ENCODE measurements at places on chromosomes 6 and 20.

GRCh38 chr6:142429195-142429594 lies 127.4 kb downstream of the ADGRG6 start:
- no peak for DNase-seq

GRCh38 chr6:15269011-15269410 lies 23.1 kb downstream of the JARID2 start:
- DNase-seq: no peak

GRCh38 chr20:57907131-57908000 lies 197.6 kb upstream of the PMEPA1 start:
- DNase-seq: no peak

DNA sequence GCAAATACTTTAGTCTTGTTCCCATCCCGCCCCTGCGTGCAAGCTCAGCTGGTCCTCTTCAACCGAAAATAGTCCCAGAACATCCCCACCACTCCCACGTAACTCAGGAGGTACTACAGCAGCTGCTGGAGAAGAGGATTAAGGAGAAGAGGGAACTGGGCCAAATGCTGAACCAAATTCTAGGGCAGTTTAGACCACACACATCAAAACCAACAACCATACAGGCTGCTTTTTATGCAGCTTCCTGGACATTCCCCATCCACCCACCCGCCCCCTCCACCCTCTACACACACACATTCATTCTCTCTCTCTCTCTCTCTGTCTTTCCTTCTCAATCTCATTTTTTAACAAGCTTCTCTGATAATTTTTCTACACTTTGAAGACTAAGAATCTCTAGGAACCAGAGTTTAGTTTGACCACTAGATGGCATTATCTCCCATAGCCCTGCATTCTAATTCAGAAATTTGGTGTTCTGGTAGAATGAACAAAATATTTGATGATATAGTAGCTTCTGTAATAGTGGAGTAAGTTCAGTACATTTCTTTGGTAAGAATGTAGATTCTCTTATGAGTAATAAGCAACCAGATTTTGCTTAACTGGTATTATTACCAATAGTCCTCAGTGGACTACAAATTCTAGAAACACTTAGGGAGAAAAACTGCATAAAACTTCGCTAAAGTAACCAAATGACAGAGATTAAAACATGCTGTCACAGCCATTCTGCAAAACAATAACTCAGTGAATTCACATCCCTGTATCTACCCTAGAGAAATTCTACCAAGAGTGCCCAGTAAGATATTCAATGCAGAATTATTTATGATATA lies 52.1 kb upstream of the BEND6 start:
- peak; percentile 62 for DNase-seq

DNA sequence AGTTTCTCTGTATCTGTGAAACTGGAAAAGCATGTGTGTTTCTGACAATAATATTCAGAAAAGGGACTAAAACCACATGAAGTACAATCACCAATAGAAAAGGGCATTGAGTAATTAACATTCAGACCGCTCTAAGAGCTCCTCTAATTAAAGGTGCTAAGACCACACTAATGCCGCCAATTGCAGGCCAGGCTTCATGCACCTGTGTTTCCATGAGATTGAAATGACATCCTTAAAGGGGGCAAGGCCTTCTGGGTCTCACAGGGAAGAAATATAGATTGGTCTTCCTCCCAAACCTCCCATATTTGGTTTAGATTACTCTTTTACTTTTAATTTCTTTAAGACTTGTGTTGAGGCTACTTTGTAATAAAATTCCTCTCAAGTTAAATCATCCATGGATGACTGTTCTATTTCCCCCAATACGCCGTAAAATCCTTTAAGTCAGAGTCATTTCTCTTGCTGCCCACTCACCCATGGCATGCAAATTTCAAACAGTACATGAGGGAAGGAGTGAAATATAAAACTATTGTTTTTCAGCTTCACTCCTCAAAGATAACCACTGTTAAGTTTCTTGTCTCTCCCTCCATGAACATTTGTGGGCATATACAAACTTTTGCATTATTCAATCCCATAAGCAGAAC lies 110.6 kb downstream of the UBE3D start:
- no peak for DNase-seq

DNA sequence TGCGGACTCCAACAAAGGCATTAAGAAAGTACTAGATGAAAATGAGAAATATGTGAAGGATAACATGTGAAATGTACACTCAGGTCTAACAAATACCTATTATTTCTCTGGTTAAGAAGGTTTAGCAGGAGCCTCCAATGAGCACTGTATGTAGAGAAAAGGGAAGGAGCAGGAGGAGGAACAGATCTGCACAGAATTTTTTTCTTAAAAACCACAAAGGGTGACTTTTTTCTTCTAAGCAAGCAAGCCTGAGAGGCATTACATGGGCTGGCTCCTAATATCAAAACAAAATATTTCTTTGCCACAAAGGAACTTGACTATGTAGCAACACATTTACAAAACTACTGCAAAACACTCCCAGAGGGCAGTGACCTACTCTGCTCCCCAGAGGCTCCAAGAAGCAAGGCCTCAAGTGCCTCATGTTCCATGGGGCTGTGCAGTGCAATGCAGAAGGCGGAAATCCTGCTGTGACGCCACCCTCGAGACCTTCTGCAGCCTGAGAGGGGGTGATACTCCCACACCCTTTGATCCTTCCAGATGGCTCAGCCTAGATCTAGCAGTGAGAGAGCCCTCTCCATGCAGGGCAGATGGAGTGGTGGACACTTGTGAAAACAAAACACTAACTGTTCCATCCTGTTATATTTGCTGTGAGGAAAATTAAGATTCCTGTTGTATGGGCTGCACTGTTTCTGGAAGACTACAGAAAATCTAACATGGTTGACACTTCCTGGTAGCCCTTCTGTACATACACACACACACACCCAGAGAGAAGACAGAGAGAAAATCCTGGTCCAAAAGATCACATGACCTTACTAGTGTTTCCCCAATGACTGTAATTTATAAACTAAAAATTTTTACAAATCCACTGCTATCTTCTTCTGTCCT lies 36.0 kb upstream of the SMIM29 start:
- no peak for DNase-seq

DNA sequence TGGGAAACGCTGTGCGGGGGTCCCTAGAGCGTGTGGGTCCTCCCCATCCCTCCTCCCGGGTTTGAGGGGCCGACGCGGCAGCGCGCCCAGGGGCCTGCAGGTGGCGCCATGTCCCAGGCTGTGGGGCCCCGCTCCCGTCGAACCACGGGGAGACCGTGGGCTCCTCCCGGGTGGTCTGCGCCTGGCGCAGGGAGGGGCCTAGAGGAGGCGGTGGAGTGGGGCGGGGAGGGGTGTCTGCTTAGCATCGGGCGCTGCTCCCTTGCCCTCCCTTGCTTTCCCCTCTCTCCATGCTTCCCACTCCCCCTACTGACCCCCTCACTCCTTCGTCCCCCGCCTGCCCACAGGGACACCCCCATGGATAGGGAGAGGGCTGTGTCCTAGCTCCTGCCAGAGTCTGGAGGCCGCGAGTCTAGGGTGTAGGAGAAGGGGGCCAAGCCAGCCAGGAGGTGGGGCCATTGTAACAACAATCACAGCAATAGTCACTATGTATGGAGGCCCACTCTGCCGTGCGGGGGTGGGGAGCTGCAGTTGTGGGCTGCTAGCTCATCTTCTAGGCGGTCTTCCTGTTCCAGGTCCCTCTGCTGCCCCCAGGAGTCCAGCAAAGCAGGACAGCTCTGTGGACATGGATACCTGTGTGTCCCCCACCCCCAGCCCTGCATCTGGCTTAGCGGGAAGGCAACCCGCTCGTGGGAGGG lies 51.7 kb downstream of the CHMP4B start:
- peak; percentile 93 for DNase-seq

GRCh38 chr6:4922488-4923037 lies 81.3 kb downstream of the RPP40 start:
- no peak for DNase-seq

DNA sequence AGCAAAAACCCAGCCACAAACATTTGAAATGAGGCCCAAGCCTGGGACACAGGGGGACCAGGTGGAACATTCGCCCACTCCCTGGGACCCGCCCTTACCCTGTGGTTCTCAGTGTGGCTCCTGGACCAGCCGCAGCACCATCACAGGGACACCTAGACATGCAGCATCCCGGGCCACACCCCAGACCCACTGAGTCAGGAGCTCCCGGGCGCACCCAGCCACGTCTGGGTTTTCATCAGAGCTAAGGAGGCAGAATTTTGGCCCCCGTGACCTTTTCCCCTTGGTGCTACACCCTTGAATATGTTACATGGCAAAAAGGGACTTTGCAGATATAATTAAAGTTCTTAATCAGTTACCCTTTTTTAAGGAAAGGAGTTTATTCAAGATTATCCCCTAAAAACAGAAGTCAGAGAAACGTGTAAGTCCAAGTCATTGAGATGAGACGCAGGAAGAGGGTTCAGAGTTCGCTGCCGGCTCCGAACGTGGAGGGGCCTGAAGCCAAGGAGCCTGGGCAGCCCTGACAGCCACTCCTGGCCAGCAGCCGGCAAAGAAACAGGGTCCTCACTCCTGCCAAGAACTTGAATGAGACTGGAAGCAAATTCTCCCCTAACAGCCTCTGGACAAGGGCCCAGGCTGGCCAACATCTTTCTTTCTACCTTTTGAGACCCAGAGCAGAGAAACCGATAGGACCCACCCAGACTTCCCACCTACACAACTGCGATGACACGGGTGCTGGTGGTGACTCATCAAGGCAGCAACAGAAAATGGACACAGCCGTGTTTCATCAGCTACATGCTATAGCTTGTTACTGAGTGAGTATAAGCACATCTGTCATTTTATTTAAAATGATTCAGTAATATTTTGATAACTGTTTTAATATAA lies 25.3 kb downstream of the BFSP1 start:
- no peak for DNase-seq

DNA sequence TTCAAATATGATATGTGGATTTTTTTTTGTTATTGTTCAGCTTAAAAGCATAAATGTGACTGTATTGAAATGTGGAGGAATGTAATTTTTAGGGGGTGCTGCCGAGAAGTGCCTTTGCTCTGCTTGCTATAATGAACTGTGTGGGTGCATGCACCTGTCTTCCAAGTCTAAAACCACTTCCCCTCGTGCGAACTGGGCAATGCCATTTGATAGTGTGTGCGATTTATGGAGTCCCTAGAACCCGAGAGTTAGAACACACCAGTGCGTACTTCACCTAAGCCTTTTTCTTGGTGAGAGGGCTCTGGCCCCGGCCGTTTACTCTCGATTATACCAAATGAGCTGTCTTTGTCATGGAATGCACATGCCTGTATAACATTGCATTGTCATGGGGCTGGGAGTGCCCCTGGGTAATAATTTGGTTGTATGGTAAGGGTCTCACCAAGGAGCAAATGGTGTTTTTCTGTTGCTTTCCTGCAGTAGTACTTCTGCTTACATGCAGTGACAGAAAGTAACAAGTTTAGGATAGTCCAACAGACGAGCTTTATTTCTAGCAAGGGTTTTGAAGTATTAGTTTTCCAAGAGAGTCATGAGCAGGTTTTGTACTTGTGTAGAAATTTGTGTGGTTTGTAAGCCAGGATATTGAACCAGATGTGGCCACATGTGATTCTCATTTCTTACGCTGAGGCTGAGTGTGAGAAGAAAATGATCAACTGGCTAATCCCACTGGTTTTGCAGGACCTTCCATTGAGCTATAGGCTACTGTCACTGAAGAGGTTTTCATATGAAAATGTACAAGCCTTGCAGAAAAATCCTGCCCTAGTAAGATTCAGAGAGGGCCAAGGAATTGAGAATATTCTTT lies 172.4 kb downstream of the DTNBP1 start:
- DNase-seq: no peak

- peak; percentile 78 for DNase-seq
Observed at GRCh38 chr6:16964553-16965499, 137.0 kb upstream of the STMND1 start.

- DNase-seq: no peak
Observed at GRCh38 chr6:21005816-21006570, 471.7 kb downstream of the CDKAL1 start.

- no peak for DNase-seq
Observed at GRCh38 chr6:9543649-9544048, 871.2 kb downstream of the TFAP2A start.

GRCh38 chr6:169991031-169991390 lies 239.6 kb downstream of the ERMARD start:
- DNase-seq: no peak

DNA sequence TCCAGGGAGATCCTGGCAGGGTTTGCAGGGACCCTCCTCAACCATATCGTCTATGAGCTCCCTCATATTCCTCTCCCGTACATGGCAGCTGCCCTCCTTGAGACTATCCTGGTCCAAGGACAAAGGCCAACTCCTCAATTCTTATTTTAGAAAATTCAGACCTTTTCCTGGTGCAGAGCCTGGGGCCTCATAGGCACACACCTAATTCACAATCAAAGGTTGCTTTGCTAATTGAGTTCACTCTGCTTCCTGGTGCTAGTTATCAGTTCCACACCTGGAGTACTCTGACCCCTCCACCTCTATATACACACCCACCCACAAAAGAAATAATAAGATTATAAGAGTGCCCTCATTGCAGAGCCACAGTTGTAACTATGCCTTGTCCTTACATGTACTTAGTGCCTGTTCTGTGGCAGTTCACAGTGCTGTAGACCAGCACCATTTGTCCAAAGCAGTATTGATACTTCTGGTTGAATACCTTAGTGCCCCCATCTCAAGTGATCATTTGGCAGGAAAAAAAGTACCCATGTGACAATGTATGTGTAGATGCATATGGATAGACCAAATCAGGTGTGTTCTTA lies 38.7 kb downstream of the GSS start:
- DNase-seq: no peak

- DNase-seq: no peak
Observed at GRCh38 chr20:24289737-24290481, 179.5 kb upstream of the SYNDIG1 start.

DNA sequence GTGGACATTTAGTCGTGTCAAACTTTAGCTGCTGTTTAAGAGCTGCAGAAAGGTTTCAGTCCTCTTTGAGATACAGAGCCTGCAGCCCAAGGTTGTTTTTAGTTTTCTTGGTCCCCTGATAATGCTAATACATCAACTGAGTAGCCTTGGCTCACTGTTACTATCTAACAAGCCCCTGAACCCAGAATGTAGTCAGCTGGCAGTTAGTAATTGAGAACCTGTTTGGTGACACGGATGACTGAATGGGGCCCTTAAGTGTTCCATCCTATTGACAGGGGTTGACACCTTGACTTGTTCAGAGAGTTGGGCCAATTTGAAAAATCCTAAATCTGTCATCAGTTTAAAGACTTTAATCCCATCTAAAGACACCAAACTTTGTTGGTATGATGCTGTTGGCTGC lies 2.8 kb downstream of the RTN4IP1 start:
- DNase-seq: no peak

GRCh38 chr6:29537714-29538403 lies 21.7 kb downstream of the UBD start:
- DNase-seq: no peak

DNA sequence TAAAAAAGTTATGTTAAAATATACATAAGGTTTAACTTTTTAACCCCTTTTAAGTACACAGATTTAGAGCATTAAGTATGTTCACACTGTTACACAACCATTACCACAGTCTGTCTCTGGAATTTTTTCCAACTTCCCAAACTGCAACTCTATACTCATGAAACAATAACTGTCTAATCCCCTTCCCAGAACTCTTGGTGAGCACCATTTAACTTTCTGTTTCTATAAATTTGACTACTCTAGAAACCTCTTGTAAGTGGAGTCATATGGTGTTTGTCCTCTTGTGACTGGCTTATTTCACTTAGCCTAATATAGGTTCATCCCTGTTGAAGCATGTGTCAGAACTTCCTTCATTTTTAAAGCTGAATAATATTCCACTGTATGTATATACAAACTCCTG lies 98.1 kb downstream of the MAP3K7 start:
- DNase-seq: no peak

GRCh38 chr6:232982-233640 lies 59.2 kb upstream of the DUSP22 start:
- DNase-seq: no peak
